ENCODE measurements at places on chromosomes 3 and 15. TPM values are rescaled to one million over a fixed set of nuclear protein-coding genes. Genes with fewer than 3 reads are reported as not detected.

The SYNPR gene
- total RNA-seq, result not detected

The OR5AC2 gene
- not detected for total RNA-seq

GRCh38 chr3:30204126-30204525 is 402.3 kb upstream of the TGFBR2 start:
- no peak for DNase-seq

GRCh38 chr15:71627604-71628003 is 182.8 kb upstream of the NR2E3 start:
- DNase-seq, result no peak

Measured in MCF 10A (cell line).